Lung (tissue), 17 donors: ENCODE measurements at places on chromosomes 16 and 17. TPM values are rescaled to one million over a fixed set of nuclear protein-coding genes. Genes with fewer than 3 reads are reported as not detected.
A peak's percentile ranks its signal among the peaks of the same experiment; 100 is the strongest.

- H3K4me3 ChIP-seq: no peak overlapping the region
- H3K36me3 ChIP-seq: no peaks in the 10 kb centered on the region
- no peaks in the 10 kb centered on the region for H3K27me3 ChIP-seq
- DNase-seq: no peak
- no peaks in the 10 kb centered on the region for H3K4me1 ChIP-seq
Measured at GRCh38 chr17:16935786-16936185, 36.1 kb downstream of the TNFRSF13B start.

Gene TBC1D26
- 0.34 TPM for total RNA-seq

GRCh38 chr16:625117-625976 lies 5.4 kb upstream of the WFIKKN1 start:
- H3K4me1 ChIP-seq: no peaks in the 10 kb centered on the region
- no peak overlapping the region for H3K27ac ChIP-seq
- H3K4me3 ChIP-seq: no peak overlapping the region

DNA sequence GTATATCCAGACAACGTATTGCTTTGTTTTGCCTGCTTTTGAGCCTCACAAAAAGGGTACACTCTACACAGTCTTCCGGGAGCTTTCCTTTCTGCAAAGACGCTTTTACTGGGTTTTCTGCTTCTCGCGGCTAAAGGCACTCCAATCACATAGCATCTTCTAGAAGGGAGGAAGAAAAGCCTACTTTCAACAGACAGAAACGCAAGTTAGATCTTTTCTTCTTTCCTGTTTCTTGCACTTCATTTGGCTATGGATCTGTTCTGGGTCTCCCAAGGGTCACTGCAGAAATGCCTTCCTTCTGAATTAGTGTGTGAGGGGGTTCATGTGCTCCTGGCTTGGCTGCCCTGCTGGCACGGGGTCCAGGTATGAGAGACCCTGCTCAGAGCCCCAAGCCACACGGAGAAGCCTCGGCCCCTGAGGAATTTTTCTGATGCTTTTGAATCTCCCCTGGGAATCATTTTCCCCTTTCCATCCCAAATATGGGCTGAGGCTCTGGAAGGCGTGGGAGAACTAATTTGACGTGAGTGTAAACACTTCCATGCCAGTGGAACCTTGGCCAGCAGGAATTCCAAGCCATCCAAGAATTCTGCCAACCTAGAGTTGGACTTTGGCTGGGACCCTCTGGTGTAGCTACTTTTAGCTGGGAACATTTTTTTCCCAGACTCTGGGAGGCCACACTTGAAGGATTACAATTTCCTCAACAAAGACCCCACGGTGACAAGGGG lies 49.6 kb upstream of the NKD1 start:
- no peak overlapping the region for H3K4me3 ChIP-seq
- no peaks in the 10 kb centered on the region for H3K27me3 ChIP-seq

Gene IGSF6
- 12.2 TPM for total RNA-seq

Gene NOXO1
- 0.28 TPM for total RNA-seq

- H3K27ac ChIP-seq: no peak overlapping the region
- H3K4me3 ChIP-seq: no peak overlapping the region
- H3K4me1 ChIP-seq: no peaks in the 10 kb centered on the region
Measured at GRCh38 chr17:20203761-20204263, 194.7 kb downstream of the SPECC1 start.

Gene NDRG4
- 18.7 TPM for total RNA-seq

Gene KRT24
- total RNA-seq: not detected

DNA sequence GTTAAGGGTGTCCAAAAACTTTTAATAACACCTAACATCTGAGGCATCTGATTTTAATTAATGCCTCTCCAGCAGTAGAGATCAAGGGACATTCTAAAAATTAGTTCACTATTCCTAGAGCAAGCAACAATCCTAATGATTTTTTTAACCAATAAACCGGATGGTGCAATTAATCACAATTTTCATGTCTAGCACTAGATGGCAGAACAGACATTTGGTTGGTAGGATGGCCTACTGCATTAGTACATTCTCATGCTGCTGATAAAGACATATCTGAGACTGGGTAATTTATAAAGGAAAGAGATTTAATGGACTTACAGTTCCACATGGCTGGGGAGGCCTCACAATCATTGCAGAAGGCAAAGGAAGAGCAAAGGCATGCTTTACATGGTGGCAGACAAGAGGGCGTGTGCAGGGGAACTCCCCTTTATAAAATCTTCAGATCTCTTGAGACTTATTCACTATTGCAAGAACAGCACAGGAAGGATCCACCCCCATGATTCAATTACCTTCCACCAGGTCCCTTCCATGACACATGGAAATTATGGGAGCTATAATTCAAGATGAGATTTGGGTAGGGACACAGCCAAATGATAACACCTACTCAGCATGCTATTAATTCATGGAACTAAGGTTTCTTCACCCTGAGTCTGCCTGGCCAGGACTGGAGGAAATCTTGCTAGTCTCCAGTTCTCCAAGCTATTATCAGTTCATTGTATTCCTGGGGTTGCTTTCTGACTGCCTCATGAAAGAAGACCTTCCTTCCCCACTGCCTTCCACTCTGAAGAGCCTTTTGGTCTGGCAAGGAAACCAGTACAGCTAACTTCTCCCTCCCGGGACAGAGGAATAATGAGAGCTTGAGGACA lies 24.8 kb downstream of the HS3ST3A1 start:
- H3K27me3 ChIP-seq: no peaks in the 10 kb centered on the region
- no peak overlapping the region for H3K27ac ChIP-seq
- DNase-seq: no peak
- no peak overlapping the region for H3K4me3 ChIP-seq
- H3K36me3 ChIP-seq: no peaks in the 10 kb centered on the region

Gene KLHL10
- total RNA-seq: 0.09 TPM

DNA sequence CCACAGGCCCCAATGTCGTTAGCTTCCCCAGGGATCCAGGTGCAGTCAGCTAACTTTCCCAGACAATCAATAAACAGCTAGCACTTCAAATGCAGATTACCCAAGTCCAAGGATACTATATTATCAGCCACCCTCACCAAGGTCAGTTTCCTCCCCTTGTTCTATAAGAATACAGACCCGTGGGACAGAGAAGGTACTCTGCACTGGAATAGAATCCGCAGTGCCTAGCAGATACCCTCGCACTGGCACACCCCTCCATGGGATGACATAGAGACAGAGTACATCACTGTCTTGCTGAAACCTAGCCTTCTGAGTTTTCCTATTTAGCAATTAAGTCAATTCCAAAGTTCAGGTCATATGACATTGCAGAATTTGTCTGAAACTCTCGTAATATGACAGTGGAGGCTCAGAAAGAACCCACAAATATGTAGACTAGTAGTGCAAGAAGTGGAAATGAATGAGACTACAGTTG lies 40.0 kb upstream of the ABCA10 start:
- no peaks in the 10 kb centered on the region for H3K4me1 ChIP-seq
- H3K27me3 ChIP-seq: no peaks in the 10 kb centered on the region
- DNase-seq: no peak
- no peaks in the 10 kb centered on the region for H3K36me3 ChIP-seq

GRCh38 chr16:23408823-23409298 lies 44.1 kb downstream of the COG7 start:
- no peaks in the 10 kb centered on the region for H3K4me1 ChIP-seq
- peak; percentile 32 for DNase-seq
- H3K4me3 ChIP-seq: no peak overlapping the region
- no peak overlapping the region for H3K27ac ChIP-seq

GRCh38 chr17:61221597-61222471 lies 177.8 kb upstream of the TBX2 start:
- no peaks in the 10 kb centered on the region for H3K36me3 ChIP-seq
- H3K27me3 ChIP-seq: no peaks in the 10 kb centered on the region
- no peak overlapping the region for H3K4me3 ChIP-seq
- no peak for DNase-seq

DNA sequence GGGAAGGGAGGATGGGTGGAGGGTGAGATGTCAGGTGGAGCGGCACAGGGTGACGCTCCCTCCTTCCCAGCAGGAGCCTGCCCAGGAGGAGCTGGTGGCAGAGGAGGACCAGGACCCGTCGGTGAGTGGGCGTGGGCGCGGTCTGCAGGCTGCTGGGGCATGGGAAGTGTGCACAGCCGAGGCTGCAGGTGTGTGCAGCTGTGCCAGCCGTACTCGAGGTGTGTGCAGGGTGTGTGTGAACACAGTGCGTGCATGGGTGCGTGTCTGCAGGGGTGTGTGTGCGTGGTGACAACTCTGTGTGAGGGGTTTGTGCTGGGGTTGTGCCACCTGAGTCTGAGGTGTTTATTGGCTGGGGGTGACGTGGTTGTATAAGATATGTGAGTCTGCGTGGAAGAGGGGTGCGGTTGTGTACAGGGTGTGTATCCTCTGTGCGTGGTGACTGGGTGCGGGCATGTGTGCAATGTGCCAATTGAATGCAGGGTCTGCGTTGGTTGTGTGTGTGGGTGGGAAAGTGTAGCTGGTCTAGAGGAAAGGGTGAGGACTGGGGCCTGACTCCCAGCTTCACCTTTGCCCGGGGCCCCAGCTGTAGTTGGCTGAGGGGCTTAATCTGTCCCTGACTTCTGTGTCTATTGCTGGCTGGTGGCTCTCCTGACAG lies 670 bp downstream of the TNFSF12 start:
- H3K36me3 ChIP-seq: no peaks in the 10 kb centered on the region
- H3K27ac ChIP-seq: peak overlapping the region; percentile 91
- H3K4me3 ChIP-seq: peak overlapping the region; percentile 74
- no peak for DNase-seq
- no peaks in the 10 kb centered on the region for H3K4me1 ChIP-seq

DNA sequence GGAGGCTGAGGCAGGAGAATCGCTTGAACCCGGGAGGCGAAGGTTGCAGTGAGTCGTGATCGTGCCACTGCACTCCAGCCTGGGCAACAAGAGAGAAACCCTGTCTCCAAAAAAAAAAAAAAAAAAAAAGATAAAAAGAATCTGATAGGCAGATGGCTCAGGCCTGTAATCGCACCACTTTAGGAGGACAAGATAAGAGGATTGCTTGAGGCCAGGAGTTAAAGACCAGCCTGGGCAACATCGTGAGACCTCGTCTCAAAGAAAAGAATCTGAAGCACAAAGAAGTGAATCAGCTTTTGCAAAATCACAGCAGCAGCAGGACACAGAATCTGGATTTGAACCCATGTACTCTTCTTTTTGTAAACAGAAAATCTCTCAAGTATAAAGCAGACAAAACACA lies 7.6 kb downstream of the NOB1 start:
- no peak overlapping the region for H3K4me3 ChIP-seq
- H3K4me1 ChIP-seq: no peaks in the 10 kb centered on the region
- no peaks in the 10 kb centered on the region for H3K27me3 ChIP-seq
- H3K27ac ChIP-seq: no peak overlapping the region
- DNase-seq: no peak

DNA sequence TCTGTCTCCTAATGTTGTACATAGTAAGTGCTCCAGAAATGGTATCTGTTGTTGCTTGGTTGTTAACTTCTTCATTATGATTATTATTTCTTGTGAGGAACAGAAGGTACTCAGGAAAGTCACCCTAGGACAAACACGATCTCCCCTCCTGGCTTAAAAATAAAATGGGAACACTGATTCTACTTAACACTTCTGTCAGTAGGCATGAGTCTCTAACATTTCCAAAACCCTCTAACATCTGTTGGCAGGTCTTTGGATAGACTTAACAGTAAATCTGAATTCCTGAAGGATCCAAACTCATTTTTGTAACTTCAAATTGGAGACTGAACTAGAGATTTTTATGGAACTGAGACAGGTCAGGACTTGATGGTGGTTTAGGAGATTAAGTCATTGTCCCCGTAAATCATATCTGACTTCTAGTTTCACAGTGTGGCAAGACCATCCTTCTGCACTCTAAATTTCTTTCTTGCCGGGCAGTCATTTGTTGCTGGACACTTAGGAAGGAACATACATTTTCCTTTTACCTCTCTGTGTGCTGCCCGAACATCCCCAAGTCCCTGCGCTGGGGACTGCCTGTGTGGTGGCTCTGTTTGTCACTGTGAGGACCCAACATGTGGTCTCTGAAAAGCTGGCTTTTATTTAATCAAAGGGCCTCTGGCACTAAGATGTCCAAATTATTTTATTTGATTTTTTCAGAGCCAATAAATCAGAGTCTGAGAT lies 149.9 kb downstream of the NPIPB5 start:
- H3K27ac ChIP-seq: no peak overlapping the region
- H3K4me1 ChIP-seq: no peaks in the 10 kb centered on the region
- H3K27me3 ChIP-seq: no peaks in the 10 kb centered on the region
- H3K4me3 ChIP-seq: no peak overlapping the region
